Inflammatory macrophage treated with lipopolysaccharide for 1 hour (primary cell): ENCODE measurements at places on chromosomes 4 and X.

DNA sequence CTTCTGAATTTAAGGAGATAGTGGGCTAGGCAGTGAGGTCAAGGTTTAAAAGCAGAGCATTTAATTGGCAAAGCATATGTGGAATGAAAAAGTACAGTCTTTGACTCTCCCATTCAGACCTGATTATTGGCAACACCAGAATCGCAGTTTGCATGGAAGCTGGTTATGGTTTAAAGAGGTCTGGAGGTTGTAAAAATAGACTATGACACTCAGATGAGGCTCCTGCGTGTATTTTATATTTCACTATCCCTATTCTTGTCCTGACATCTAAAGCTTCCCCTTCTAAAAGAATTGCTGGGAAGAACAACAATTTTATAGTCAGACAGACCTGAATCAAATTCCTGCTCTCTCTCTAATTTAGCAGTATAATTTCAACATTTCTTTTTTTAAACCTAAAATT is 302.9 kb downstream of the PCDH7 start:
- DNase-seq: no peak

- DNase-seq: no peak
These were observed 10.1 kb downstream of the FGFRL1 start for GRCh38 chr4:1021386-1022050.

GRCh38 chr4:122917731-122918130 is 4.7 kb downstream of the NUDT6 start:
- DNase-seq: no peak

DNA sequence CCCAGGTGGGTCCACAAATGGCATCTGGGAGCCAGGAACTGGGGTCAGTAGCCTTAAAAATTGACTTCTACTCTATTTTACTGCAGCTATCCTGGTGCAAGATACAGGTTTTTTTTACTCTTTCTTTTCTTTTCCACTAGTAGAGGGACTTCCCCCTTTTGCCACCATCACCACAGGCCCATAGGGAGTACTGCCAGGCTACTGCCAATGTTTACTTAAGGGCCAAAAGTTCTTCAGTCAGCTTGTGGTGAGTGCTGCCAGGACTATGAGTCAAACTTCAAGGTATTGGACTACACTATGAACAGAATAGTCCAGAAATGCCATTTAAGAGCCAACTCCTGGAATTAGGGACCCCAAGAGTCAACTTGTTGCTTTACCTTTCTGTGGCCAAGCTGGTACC is 94.7 kb downstream of the EDA2R start:
- DNase-seq: no peak

- no peak for DNase-seq
These were observed 33.3 kb upstream of the HPF1 start for GRCh38 chr4:169791062-169791461.
